ENCODE measurements at places on chromosomes 1 and 21. TPM values are rescaled to one million over a fixed set of nuclear protein-coding genes. Genes with fewer than 3 reads are reported as not detected.

FCAMR gene
- total RNA-seq = not detected

MYBPH gene
- total RNA-seq = not detected

TSSK3 gene
- total RNA-seq = 1.6 TPM

TACSTD2 gene
- total RNA-seq = 0.07 TPM

- no peaks in the 10 kb centered on the region for H3K36me3 ChIP-seq
- H3K4me3 ChIP-seq = no peak overlapping the region
- no peaks in the 10 kb centered on the region for H3K27me3 ChIP-seq
- no peak for DNase-seq
- no peak overlapping the region for H3K27ac ChIP-seq
Observed at GRCh38 chr21:44762221-44763049, 39.2 kb downstream of the UBE2G2 start.

DNA sequence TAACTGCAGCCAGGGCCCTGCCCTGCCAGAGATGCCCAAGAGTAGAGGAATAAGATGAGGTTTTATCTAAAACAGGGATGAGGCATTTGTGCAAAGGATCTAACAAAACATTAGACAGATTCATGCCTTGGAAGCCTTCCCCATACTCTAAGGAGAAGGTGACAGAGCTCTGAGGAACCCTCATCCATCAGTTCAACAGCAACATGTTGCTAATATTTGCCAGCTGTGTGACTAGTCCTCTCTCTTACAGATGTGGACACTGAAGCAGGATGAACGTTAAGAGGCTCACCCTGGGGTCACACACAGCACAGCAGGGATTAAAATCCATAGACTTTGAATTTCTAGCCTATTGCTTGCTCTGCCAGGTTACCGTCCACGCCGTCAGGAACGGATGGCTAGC is 99.0 kb downstream of the ZBTB18 start:
- H3K27me3 ChIP-seq = no peaks in the 10 kb centered on the region
- no peaks in the 10 kb centered on the region for H3K4me1 ChIP-seq
- no peak for DNase-seq
- no peak overlapping the region for H3K27ac ChIP-seq
- H3K4me3 ChIP-seq = no peak overlapping the region

DNA sequence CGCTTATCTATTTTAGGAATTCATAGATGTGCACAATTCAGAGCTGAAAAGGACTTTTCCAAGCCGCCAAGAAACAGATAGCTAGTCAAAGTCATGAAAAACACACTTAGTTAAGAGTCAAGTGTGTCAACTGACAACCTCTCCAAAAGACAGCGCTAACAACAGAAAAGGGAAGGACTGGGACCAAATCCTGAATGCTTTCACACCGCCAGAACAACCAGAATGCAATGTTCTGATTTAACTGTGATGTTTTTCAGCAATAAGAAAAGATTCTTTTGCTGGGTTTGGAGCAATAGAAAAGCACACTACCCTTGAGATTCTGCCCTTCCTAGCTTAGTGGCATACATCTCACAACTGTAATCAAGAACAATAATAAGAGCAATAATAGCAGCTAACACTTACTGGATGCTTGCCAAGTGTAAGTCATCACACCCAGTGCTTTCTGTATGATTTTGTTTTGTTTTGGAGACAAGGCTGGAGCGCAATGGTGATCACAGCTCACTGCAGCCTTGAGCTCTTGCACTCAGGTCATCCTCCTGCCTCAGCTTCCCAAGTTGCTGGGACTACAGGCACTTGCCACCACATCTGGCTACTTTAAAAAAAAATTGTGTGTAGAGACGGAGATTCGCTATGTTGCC is 33.9 kb upstream of the SDC3 start:
- H3K36me3 ChIP-seq = peaks cover 38% of the 10 kb centered on the region
- H3K27ac ChIP-seq = no peak overlapping the region
- H3K27me3 ChIP-seq = no peaks in the 10 kb centered on the region

- H3K27me3 ChIP-seq = no peaks in the 10 kb centered on the region
- H3K4me1 ChIP-seq = no peaks in the 10 kb centered on the region
- DNase-seq = no peak
- H3K27ac ChIP-seq = no peak overlapping the region
- H3K4me3 ChIP-seq = no peak overlapping the region
Observed at GRCh38 chr21:46079352-46080170, 18.4 kb upstream of the COL6A2 start.

GRCh38 chr1:29883986-29884385 is 647.7 kb downstream of the PTPRU start:
- no peak overlapping the region for H3K4me3 ChIP-seq
- no peak overlapping the region for H3K27ac ChIP-seq
- H3K36me3 ChIP-seq = no peaks in the 10 kb centered on the region
